ENCODE measurements at places on chromosomes 4 and X. TPM values are rescaled to one million over a fixed set of nuclear protein-coding genes. Genes with fewer than 3 reads are reported as not detected.

Gene FAM13A
- 6.6 TPM for total RNA-seq

Gene P2RY8
- not detected for total RNA-seq

Gene BRS3
- total RNA-seq = not detected

Gene MRPS18C
- total RNA-seq = 40.6 TPM

Gene BCORL1
- 10.5 TPM for total RNA-seq

Gene PAGE4
- total RNA-seq = not detected

Gene HS3ST1
- total RNA-seq = 0.71 TPM

Gene SPANXN4
- not detected for total RNA-seq

Gene MMGT1
- 19.3 TPM for total RNA-seq

Gene ANKRD50
- 2.9 TPM for total RNA-seq

Gene S100G
- not detected for total RNA-seq

Gene XK
- total RNA-seq = 0.34 TPM

Gene ADH6
- not detected for total RNA-seq
